Stimulated activated CD4-positive, alpha-beta T cell treated with anti-CD3 and anti-CD28 coated beads, Interleukin-12 subunit alpha, Interleukin-12 subunit beta, amount 100 ng/mL, for 24 hours (primary cell): ENCODE measurements at places on chromosomes 7 and 10.

DNA sequence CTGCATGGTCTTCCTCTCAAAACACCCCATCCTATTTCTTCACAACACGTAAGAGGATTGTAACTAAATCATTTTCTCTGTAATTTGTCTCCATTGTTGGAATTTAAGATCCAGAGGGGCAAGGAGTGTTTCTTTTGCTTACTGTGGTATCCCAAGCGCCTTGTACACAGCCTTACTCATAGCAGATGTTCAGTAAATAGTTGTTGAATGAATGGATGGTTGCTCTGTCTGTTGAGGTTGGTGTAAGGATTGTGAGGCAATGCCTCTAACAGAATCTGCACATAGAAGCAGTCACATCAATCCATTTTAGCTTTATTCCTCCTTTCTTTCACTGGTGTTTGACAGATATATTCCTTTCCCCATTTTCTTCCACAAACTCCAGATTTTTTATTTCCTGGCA, 90.1 kb downstream of the ZNF365 start:
- no peak for DNase-seq

GRCh38 chr7:968205-969105, 6.9 kb downstream of the COX19 start:
- DNase-seq = no peak

DNA sequence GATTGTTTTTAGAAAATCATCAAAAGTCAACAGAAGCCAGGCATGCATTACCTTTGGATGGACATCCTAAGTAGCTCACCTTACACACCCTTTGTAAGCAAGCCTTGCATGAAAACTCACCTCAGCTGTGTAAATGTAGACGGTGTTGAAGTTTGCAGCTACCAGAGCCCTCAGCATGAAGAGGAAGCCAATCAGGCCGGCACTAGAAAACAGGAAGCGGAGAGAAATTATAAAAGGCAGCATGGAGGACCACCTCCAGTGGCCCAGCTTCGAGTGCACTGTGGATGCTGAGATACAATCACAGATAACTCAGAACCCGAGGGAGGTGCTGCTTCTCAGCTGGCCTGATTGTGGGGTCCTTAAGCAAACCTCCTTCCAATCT, 75.3 kb downstream of the SVOPL start:
- DNase-seq = no peak

- no peak for DNase-seq
Observed at GRCh38 chr10:10787586-10787985, 230.1 kb upstream of the CELF2 start.

- DNase-seq = no peak
Observed at GRCh38 chr7:96322373-96322695, 436 bp upstream of the SLC25A13 start.

DNA sequence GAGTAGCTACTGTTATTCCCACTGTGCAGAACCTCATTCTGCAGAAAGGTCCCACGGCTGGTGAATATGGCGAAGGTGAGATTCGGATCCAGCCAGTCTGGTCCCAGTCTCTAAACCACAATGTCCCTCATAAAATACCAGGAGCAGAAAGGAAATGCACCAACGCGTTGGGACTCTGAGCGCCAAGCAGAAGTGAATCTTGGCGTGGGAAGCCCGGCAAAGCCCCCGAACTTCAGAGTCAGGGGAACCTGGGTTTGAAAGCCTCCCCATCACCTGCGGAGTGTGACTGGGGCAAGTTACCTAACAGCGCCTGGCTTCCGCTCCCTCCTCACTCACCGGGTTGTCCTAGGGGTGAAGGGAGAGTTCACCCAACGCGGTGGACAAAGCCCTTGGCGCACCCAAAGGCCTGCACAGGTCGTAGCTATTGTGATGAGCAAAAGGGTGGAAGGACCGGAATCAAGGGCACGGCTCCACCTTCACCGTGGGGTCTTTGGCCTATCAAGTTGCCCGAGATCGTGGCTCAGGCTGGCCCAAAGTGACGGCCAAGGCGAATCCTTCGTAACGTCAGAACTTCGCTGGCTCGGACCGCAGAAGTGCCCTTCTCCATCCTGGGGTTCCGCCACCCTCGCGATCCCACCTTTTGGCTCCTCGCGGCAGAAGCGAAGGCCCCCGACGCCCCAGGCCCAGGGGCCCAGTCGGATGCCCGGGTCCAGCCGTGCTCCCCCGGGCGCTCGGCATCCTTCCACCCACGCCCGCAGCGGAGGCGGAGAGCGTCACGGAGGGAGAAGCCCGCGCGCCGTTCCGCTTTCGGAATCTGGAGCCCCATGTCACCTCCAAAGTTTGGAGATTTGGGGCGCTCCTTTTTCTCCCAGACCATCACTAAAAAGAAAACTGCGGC, 811 bp downstream of the RGS10 start:
- DNase-seq = peak; percentile 37

DNA sequence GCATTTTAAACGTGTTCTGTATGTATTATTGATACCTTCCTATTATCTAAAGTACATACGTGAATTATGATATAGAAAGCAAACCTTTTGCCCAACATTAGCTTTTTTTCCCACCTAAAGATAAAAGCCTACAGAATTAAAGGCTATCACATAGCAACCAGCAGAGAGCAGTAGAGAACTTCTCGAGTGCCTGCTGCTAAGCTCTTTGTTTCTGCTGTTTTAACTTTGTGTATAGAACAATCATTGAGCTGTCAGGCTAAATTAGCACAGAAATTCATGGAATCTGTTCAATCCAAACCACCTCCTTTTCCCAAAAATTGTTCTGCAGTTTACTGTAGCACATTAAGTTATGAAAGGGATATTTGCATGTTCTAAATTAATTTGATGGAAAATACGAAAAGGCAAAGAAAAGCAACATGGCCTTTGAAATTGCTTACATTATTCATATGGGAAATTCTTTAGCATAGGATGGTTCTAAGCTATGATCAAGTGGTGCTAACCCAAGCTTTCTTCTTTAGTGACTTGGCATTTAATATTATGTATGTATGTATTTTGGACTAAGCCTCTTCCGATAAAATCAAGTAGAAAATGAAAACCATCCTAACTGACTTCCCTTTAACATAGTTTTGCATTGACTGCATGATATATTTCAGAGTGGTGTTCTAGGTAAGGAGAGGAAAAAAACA, 1288.5 kb downstream of the GATA3 start:
- no peak for DNase-seq

DNA sequence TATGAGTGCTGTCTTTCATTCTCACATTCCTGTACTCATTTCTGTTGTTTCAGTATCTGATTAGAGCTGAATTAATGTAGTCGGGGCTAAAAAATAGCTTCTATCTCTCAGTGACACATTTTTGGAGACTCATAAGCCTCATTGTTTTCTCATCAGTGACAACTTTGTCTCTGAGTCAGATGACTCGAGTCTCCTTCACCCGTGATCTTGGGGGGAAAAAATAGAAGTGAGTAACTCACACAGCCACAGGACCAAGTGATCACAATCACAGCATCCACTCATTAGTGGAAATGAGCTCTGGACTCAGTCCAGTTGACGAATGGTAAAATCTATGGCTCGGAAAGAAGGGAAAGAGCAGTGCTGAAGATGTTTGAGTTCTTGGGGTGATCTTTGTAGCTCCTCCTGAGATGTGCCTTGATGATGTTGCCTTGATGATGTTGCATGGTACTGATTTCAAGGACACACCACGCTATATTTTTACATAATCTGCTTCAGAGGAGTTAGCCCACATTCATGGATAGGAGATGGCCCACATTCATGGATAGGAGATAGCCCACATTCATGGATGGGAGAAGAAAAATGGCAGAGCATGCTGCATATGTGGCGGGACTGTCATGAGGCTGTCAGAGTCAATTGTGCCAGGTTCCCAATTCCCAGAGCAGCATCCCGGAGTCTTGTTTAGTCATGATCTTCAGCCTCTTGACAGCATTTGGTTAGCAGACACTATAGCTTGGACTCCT, 214.7 kb downstream of the CELF2 start:
- no peak for DNase-seq

GRCh38 chr10:103560886-103561285, 67.4 kb downstream of the NEURL1 start:
- DNase-seq = no peak

- no peak for DNase-seq
Observed at GRCh38 chr10:51770709-51771108, 71.3 kb upstream of the CSTF2T start.
